ENCODE measurements at places on chromosomes 12 and 14.

DNA sequence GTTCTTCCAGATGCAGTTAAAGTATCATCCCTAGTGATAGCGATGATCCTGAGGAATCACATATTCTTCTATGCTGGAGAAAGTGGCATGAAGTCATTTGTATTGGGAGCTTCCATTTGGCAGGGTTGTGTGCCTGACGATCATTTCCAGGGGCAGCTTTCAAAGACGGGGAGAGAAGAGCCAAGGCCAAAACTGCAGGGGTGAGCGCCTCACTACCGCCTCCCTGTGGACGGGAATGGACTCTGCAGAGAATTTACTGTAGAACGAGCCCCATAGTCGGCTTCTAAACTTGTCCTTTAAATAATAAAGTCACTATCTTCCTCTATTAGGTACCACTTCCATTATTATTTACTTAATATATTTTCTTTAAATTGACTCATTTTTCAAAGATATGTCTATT, 555.9 kb upstream of the TMEM132C start:
- DNase-seq, result no peak

DNA sequence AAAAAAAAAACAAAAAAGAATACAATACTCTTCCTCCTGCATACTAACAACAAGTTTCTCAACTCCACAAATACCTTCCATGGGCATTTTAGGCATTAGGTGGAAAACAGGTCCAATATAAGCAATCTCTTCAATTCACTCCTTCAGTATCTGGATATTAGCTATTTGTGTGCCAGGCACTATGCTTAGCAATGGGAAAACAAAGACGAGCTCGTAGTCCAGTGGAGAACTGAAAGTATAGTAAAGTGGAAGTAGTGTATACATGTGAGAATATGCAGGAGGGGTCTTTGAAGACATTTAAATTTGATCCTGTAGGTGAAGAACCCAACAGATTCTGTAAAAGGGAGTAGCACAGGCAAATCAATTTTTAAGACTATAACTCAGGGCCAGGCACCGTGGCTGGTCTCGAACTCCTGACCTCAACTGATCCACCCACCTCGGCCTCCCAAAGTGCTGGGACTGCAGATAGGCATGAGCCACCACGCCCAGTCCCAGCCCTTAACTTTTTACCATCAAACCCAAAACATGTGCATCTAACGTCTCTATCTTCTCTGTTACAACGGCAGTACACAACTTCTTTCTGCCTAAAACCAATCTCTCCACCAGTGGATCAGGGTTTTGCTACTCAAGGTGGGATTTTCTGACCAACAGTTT, 10.6 kb downstream of the HECTD1 start:
- no peak for DNase-seq

DNA sequence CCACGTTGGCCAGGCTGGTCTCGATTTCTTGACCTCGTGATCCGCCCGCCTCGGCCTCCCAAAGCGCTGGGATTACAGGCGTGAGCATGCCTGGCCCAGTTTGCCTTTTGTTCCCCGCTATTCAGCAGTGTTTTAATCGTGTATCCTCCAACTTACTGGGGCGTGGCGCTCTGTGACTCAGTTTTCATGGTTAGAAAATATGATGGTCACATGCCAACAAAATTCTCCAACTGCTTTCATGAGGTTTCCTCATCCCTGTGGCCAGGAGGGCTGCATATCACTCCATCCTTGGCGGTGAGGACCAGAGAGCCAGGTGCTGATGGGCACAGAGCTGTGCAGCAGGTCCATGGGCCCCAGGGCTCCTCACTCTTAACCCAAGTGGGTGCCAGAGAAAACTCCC, 33.0 kb upstream of the PRMT8 start:
- no peak for DNase-seq

- DNase-seq, result no peak
These were observed 58.1 kb downstream of the FGD4 start for GRCh38 chr12:32457251-32458025.

GRCh38 chr12:107091381-107091780, 2.0 kb downstream of the CRY1 start:
- peak; percentile 59 for DNase-seq

DNA sequence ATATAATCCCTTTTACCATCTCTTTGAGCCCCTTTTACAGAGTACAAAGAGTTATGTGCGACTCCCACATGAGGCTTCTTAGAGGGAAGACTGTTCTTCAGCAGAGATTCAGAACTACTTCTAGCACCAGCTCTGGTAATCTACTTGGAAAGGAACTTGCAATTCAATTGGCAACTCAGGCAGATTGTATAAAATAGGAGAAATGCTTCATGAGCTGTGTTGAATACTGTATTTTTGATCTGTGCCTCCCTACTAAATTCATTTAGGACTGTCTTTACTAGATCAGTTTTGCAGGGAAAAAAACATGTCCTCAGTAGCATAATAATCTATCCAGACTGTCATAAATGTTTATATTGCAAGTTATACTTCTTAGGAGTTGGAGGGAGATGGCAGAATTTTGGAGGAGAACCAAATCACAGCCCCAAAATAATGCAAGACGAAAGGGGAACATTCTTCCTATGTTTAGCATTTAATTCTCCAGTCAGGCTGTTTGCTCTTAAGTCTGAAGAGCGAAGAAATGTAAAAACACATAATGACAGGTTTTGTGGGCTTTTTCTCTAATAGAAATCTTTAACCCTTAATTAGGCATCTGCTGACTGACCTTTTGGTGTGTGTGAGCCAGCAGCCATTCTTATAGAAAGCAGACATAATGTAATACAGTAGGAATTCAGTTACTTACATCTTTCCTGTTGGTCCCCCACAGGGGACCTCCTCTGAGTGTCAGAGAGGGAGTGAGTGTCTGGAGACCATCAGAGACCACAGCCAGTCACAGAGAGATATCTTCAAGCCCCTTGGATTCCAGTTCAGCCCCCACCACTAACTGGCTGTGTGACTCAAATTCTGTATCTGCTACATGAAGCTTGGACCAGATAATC, 3.9 kb downstream of the ANO4 start:
- DNase-seq, result no peak

GRCh38 chr14:52053044-52053443, 15.8 kb downstream of the NID2 start:
- no peak for DNase-seq
